CD8-positive, alpha-beta memory T cell (primary cell): ENCODE measurements at places on chromosomes 4 and X. TPM values are rescaled to one million over a fixed set of nuclear protein-coding genes. Genes with fewer than 3 reads are reported as not detected.

The CLGN gene
- total RNA-seq: not detected

GRCh38 chr4:168440442-168441264, 39.6 kb downstream of the DDX60L start:
- H3K27me3 ChIP-seq: no peaks in the 10 kb centered on the region
- no peak for DNase-seq
- H3K36me3 ChIP-seq: peaks cover 17% of the 10 kb centered on the region
- no peak overlapping the region for H3K27ac ChIP-seq

DNA sequence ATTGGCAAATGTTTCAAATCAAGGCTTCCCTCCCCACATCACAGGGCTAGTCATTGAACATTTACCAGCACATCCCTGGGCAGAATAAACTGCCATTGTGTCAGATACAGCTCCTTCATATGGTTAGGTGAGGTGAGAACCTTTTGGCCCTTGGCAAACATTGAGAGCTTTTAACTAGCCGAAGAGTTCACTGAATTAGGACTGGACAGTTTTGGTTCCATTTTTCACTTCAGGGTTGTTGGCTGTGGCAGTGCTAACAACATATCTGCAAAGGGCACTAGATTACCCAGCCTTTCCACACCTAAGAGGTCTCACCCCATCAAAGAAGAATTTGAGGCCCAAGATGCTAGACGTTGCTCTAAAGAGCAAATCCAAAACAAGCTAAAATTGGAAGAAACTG, 180.7 kb downstream of the GUCY2F start:
- no peaks in the 10 kb centered on the region for H3K27me3 ChIP-seq
- H3K4me1 ChIP-seq: no peaks in the 10 kb centered on the region
- DNase-seq: no peak
- no peak overlapping the region for H3K4me3 ChIP-seq
- no peak overlapping the region for H3K27ac ChIP-seq

DNA sequence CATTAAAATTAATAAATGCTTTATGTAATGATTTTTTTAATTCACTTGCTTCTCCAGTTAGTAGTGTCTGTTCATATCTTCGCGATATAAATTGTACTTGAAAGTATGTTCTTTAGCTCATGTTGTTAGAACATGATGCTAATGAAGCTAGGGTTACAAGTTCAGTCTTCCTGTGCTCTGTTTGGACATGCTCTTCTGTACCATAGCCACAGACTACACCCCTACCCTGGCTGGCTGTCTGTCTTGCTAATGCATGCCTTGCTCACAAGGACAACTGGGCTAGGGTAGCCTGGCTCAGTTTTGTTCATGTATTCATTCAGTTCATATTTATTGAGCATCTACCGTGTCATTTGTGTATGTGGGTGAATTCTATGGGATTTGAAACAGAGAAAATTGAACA, 50.8 kb upstream of the MTMR1 start:
- no peak overlapping the region for H3K27ac ChIP-seq
- H3K4me1 ChIP-seq: no peaks in the 10 kb centered on the region
- peaks cover 17% of the 10 kb centered on the region for H3K36me3 ChIP-seq
- no peak for DNase-seq
- H3K27me3 ChIP-seq: no peaks in the 10 kb centered on the region

DNA sequence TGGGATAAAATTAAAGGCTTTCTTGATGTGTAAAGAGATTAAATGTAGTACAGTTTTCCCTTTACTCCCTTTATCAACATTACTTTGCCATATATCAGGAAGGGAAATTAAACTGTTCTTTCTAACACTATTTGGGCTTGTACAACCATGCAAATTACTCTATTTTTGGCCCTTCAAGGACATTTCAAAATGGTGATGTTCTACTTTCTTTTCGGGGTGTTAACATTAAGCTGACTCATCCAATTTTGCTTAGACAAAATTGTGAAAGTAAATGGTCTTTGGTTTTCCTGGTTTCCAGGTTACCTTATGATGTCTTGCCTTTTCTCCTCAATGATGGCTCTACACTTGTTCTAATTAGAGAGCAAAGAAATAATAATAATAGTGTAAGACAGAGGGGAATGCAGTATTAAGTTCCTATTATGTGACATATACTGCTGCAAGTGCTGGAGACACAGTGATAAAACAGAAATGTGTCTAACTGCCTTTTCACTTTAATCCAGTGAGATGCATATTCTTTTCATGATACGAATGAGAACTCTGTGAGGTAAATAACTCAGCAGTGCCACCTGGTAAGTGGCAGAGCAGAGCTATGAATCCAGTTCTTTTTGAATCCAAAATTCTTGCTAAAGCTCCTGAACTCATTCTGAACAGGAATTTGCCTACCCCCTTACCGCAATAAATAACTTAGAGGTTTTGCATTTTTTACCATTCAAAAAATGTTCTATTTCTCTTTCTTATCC, 35.7 kb upstream of the PDE5A start:
- H3K27me3 ChIP-seq: no peaks in the 10 kb centered on the region
- H3K4me3 ChIP-seq: no peak overlapping the region
- no peaks in the 10 kb centered on the region for H3K4me1 ChIP-seq
- no peaks in the 10 kb centered on the region for H3K36me3 ChIP-seq

- H3K4me1 ChIP-seq: no peaks in the 10 kb centered on the region
- H3K4me3 ChIP-seq: no peak overlapping the region
- no peaks in the 10 kb centered on the region for H3K27me3 ChIP-seq
- H3K27ac ChIP-seq: no peak overlapping the region
These were observed 522.2 kb upstream of the NR3C2 start for GRCh38 chr4:148964456-148964855.
